ENCODE measurements at places on chromosomes 3 and 15.

DNA sequence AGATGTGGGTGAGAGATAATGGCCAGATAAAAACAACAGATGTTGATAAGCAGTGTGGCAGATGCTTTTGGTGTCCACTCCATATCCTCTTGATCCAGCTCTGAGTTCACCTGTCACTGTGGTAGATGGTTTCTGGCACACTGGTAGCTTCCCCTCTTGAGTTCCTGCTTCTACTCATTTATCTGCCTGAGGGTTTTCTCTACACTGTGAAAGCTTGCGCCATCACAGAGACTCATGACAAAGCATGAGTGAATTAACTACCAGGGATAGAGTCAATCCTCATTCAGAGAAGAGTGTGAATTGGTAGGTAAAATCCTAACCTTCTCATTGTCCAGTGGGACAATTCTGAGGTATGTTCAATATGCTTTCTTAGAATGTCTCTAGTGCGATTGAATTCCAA, 50.0 kb upstream of the ARHGEF26 start:
- no peak for DNase-seq

DNA sequence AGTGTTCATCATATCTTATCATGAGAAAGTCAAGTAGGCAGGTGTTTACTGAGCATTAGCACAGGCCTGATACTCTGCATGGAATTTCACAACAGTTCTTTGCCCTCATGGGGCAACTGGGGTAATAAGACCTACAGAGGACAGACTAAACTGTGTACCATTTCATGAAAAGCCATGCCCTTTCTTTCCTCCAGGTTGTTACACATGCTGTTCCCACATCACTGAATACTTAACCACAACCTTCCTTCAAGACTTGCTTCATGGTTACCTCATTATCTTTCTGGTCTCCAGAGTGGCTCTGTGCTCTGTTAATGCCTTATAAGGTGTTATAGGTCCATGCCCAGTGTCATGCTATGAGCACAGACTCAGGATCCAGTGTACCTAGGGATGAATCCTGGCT, 28.2 kb upstream of the RSL24D1 start:
- DNase-seq, result peak; percentile 72

- DNase-seq, result peak; percentile 97
Observed at GRCh38 chr3:45199837-45200648, 26.0 kb downstream of the TMEM158 start.

GRCh38 chr3:189393598-189393997, 221.8 kb downstream of the TPRG1 start:
- no peak for DNase-seq

- DNase-seq, result peak; percentile 25
Observed at GRCh38 chr3:143119974-143120715, 574 bp downstream of the CHST2 start.

GRCh38 chr3:43034200-43034599, 55.1 kb downstream of the GASK1A start:
- DNase-seq, result no peak

- peak; percentile 34 for DNase-seq
Observed at GRCh38 chr3:124850633-124851032, 36.5 kb downstream of the ITGB5 start.

DNA sequence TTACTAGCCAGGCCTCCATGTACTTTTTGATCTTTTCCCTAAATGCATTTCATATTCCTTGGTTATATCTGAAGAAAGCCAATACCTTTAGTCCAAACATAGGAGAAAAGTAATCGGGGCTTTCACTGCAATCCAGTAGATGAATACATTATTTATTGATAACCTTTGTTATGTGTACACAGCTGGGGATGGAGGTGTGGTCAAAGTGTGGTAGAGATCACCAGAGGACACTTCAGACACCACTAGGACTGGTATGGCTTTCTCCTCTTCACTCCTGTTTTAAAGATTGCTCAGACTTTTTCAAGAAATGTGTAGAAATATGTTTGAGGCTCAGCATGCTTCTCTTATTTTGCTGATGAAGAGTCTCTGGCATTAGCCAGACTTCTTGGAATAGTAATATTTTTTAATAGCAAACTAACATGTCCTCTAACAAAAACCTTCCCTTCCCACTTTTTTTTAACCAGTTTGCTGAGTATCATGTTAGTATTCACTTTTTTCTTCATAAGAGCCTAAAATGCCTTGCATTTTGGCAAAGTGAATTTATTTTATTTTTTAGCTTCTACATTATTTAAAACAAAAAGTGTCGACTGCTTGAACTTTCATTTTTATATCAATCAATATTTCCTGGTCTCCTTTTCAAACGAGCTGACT, 65.6 kb upstream of the MBNL1 start:
- DNase-seq, result peak; percentile 1
